ENCODE measurements at places on chromosomes 16 and 17. TPM values are rescaled to one million over a fixed set of nuclear protein-coding genes. Genes with fewer than 3 reads are reported as not detected.

ACSM3 gene
- total RNA-seq: 1.00 TPM

RND2 gene
- not detected for total RNA-seq

CCL2 gene
- 26.2 TPM for total RNA-seq

KCNJ18 gene
- total RNA-seq: not detected

USH1G gene
- not detected for total RNA-seq

KRTAP4-5 gene
- not detected for total RNA-seq

SLC38A8 gene
- total RNA-seq: not detected
